ENCODE measurements at places on chromosomes 7 and 10. TPM values are rescaled to one million over a fixed set of nuclear protein-coding genes. Genes with fewer than 3 reads are reported as not detected.
A peak's percentile ranks its signal among the peaks of the same experiment; 100 is the strongest.

Gene RNLS
- not detected for total RNA-seq

Gene FAM180A
- total RNA-seq: not detected

DNA sequence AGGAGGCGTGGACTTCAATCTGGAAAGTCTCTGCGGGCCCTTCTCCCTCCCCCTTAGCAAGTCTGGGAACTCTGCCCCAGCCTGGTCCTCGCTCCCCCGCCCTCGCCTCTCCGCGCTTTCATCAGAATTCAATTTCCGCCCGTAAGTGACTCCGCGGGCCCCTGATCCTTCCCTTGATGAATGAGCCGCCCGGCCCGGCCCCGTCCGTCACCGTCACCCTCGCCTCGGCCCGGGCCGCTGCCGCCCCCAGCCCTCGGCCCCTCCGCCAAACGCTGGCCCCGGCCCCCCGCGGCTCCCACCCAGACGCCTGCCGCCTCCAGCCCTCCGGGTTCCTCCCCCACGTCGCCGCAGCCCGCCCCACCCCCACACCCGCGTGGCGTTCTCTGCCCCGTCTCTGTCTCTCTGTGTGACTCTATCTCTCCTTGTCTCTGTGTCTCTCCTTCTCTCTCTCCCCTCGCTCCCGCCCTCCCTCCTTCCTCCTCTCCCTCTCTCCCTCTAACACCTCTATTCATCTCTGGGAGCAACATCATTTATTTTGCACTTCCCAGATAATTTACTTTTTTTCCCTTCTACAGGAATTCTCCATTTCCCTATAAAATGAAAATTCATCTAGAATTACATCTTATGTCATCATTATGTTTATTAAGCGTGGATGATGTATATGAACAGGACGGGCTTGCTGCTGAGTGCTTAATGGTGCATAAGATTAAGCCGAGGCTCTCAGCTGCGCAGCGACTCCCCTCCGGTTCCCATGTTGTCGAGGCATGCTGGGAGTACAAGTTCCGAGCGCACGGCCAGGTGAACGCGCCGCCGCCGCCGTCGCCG is 91.2 kb upstream of the PAX2 start:
- H3K4me3 ChIP-seq: peak overlapping the region; percentile 60
- peaks cover 12% of the 10 kb centered on the region for H3K27me3 ChIP-seq
- no peak for DNase-seq
- no peak overlapping the region for H3K27ac ChIP-seq
- H3K36me3 ChIP-seq: no peaks in the 10 kb centered on the region

Gene FZD8
- total RNA-seq: not detected

Gene NAT16
- not detected for total RNA-seq

All from HepG2 (cell line).